ENCODE measurements at places on chromosomes 3 and 15.

DNA sequence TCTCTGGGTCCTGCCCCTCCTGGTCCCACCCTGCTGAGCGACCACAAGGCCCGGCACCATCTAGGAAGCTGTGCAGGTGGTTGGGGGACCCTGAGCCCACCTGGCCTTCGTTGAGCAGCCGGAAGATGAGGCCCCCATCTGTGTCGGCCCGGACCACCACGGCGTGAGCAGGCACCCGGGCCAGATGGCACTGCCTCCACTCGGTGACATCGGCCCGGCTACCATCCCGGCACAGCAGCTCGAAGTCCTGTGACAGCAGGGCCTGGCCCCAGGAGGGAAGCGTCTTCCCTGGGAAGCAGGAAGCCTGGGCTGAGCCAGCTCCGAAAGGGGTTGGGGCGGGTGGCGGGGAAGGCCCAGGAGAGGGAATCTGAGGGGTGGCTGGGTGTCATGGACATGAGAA, 12.6 kb downstream of the MELTF start:
- no peak for DNase-seq

DNA sequence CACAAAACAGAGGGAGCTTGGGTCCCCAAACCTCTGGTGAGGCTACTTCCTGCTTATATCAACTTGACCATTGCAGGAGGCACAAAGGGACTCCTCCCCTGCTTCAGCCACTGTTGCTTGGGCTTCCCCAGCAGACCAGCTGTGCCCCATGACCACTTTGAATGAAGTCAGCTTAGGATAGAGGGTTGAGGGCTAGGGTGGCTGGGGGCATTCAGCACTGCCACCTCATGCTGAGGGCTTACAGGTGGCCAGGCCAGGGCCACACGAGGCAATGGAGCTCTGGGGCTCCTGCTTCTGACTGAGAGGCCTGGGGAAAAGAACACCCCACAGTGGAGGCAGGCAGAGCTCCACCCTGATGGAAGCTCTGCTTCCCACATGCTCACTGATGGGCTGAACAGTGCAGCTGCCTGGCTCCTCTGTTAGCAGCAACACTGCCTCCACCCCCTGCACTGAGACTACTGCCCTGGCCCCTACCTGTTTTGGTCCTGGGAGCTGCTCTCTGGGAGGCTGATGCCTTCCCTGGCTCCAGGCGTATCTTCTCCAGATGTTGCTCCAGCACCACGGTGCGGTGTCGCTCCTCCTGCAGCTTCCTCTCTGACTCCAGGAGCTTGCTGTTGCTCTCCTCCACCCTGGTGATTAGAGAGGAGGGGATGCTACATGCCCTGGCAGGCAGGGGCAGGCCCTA, 10.2 kb upstream of the HHATL start:
- DNase-seq, result no peak

- DNase-seq, result no peak
These were observed 401.9 kb upstream of the IL12A start for GRCh38 chr3:159586571-159587202.

- DNase-seq, result no peak
These were observed 223.0 kb downstream of the EPHA6 start for GRCh38 chr3:97037294-97037943.

DNA sequence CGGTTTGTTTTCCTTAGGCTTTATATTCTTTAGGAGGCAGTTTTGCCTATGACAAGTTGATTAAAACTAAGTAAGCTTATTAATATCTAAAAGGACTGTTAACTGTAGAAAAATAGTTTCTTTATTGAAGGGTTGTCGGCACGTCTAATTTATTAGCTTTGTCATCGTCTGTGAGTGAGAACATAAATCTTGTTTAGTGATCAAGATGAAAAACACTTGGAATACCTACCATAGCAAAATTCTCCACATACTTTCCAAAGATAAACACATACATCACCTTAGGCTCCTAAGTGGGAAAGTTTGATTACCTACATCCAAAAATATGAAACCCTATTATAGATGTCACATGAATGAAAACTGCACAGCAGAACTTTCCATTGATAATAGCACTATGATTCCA, 139.1 kb upstream of the BNIP2 start:
- DNase-seq, result no peak

GRCh38 chr15:75928680-75929608, 25.3 kb downstream of the FBXO22 start:
- no peak for DNase-seq

GRCh38 chr3:174208161-174208560, 651.0 kb upstream of the NAALADL2 start:
- no peak for DNase-seq

DNA sequence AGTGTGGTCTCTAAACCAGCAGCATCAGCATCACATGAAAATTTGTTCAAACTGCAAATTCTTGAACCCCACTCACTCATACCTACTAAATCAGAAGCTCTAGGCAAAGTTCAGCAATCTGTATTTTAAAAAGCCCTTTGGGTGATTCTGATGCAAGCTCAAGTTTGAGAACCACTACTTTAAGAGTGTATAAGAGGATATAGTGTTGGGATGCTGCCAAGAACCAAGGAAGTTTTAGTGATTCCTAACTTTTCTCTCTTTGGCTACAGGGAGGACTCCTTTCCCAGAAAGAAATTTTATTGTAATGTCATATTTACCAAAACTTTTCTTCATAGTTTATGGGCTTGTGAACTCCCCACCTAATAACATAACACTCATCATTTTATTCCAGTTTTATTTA, 422.2 kb downstream of the TBC1D5 start:
- no peak for DNase-seq

DNA sequence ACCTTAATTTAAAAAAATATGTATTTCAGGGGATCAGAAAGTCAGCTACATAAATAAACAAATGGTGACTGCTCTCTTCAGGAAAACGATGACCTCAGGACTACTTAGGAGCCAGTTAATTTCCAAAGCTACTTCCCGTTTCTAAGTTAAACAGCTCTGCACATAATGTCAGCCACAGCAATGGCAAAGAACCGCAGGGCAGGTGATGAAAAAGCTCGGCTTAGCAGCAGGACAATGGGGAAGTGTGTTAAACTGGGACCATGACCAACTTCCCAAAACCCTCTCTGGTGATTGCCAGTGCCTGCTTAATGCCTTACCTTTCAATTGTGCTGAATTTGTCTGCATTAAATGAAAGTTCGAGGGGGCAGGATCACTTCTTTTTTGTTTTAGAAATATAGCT, 258.9 kb downstream of the FHIT start:
- DNase-seq, result no peak

DNA sequence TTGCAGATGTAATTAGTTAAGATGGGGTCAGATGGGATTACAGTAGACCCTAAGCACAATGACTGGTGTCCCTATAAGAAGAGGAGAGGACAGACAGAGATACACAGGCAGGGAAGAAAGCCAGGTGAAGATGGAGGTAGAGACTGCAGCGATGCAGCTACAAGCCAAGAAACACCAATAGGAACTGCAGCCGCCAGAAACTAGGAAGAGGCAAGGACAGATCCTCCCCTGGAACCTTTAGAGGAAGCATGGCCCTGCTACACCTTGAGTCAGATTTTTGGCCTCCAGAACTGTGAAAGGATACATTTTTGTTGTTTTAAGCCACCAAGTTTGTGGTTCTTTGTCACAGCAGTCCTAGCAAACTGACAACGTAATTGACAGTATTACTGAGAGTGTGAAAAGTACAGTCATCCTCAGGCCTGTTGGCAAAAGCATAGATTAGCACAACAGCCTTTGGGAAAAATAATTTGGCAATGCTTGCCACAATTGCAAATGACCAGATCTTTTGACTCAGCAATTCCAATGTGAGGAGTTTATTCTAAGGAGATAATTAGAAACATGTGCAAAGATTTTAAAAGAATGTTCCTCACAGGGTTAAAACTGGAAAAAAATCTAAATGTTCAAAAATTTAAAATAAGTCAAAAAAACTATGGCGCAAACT, 82.6 kb upstream of the TJP1 start:
- DNase-seq, result no peak

- DNase-seq, result no peak
These were observed at the start of gene CAMK2N2 for GRCh38 chr3:184261270-184261853. Gene CAMK2N2, minus strand, starts transcription at chr3:184261553. Its CDS starts 268 bp downstream, at chr3:184261285.

DNA sequence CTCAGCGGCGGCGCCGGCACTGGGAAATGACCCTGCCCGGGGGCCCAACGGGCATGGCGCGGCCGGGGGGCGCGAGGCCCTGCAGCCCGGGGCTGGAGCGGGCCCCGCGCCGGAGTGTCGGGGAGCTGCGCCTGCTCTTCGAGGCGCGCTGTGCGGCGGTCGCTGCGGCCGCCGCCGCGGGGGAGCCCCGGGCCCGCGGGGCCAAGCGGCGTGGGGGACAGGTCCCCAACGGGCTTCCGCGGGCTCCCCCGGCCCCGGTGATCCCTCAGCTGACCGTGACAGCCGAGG, 172 bp downstream of the ITPKA start:
- DNase-seq, result no peak

GRCh38 chr15:60708684-60709083, 229.7 kb upstream of the ICE2 start:
- no peak for DNase-seq

- DNase-seq, result no peak
These were observed 24.8 kb downstream of the SERP1 start for GRCh38 chr3:150521463-150521862.

- no peak for DNase-seq
These were observed 57.6 kb upstream of the MEX3B start for GRCh38 chr15:82103468-82103867.

DNA sequence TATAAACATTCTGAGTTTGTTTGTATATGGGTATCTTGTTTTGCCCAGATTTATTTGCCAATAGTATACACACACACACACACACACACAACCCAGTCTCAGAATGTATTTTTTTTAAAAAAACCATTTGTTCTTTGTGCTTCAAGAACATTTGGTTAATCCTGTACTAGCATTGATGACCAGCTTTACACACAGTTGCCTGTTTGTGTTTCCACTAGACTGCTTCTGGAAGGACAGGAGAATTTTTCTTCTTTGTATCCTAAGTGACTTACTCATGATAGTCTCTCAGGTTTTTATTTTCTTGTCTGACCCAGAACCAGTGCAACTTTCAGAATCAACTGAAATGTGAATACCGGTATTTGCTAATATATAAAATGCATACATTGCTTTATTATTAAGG, 40.5 kb downstream of the U2SURP start:
- DNase-seq, result no peak

DNA sequence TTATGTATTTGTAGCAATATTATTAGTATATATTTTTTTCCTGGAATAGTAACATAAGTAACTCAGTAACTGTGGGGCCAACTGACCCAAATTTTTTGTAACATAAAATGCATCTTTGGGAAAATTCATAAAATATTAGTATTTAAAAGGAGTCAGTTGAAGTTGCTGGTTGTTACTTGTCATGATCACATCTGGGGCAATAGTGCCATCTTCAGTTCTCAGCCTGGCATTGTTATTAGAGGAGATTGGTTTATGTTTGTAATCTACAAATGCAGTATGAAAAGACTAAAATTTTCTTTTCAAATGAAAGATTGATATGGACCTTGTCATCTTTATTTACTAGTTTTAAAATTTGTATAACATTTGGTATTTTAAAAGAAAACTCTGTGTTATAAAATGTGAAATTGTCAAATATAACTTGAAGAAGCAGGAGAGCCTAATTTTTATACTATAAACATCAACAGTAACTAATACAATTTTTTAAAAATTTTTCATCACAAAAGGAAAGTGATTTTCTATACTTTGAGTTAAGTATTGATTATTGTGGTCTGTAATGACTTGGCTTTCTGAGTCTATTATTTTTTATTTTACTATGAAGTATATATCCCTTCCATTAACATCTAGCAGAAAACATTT, 38.8 kb upstream of the MLF1 start:
- no peak for DNase-seq

- no peak for DNase-seq
These were observed 77.9 kb upstream of the OXTR start for GRCh38 chr3:8847317-8847716.

All from stimulated activated naive B cell treated with anti-CD40 and anti-IgM and Interleukin-4, amounts not matched to agents 10 μg/mL and 1 μg/mL and 100 μg/mL, for 72 hours (primary cell).